Stimulated activated CD8-positive, alpha-beta memory T cell treated with anti-CD3 and anti-CD28 coated beads, Interleukin-7, amount 100 ng/mL, for 4 hours (primary cell): ENCODE measurements at places on chromosomes 5 and 9.

DNA sequence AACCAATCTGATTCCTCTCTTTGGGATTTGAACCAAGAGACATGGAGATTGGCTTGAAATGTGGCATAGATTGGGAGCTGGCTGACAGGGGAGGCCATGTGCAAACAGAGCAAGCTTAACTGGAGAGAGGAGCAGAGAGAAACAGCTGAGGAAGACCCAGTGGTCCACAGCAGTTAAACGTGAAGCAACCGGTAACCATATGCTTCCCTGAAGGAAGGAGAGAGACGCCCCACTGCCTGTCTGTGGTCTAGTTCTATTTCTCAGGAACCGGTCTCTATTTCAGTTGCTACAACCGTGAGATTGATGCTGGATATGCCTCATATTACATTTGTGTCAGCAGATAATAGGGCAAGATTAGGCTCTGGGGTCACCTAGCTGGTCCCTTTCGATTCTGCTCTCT is 13.6 kb upstream of the GAS1 start:
- DNase-seq = no peak

DNA sequence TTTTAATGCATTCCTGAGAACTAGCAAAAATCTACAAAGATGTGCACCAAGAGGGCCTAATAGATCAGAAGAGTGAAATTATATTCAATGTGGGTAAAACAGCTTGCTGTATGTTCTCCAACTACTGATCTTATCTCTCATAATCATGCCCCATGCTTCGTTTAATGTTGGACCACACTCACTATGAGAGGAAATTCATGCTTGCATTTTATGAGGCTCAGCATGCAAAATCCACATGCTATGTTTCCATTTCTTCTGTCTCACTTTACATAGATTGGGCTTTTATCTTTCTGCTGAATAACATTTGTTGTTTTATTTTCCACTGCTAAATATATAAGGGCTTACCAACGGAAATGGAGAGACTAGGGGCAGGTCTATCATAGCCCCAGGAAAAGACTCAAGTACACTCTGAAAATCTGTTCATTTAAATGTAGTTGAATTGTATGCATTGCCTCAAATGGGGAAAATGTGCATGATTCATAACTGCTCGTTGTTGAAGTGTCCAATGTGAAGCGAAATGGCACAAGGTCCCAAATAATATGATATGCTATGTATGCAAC is 474.2 kb downstream of the EFNA5 start:
- DNase-seq = no peak

DNA sequence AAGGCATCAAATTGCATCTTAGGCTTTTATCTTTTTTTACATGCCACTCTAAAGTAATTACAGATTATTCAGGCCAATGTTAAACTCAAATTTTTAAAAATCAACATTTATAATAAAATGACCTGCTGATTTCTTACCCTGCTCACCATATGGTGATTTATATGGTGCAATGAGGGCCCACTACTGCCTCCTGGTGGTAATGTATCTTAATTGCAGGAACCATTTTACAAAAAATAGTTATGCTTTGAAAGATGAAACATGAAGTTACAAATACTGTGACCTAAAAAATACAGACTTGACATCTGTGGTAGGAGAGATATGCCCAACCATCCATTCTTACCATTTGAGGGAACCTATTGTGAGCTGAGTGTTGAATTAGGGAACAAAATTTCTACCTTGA is 292.6 kb upstream of the TAS2R1 start:
- no peak for DNase-seq

DNA sequence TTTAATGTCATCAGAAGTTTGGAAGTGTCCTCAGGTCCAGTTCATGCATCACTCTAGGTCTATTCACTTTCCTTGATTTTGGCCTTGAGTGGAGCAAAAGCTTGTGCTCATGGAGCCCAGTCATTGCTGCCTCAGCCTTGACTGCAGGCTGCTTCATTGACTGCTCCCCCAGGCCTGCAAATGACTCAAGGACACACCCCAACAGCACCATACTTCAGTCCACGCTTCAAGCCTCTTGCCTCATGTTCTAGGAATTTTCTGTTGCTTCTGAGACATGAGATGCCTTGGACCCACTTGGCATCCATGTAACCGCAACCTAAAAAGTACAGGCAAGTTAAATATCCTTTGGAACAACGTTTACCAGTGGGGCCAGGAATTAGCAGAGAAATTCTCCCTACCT is 193.7 kb downstream of the PIK3R1 start:
- DNase-seq = no peak

DNA sequence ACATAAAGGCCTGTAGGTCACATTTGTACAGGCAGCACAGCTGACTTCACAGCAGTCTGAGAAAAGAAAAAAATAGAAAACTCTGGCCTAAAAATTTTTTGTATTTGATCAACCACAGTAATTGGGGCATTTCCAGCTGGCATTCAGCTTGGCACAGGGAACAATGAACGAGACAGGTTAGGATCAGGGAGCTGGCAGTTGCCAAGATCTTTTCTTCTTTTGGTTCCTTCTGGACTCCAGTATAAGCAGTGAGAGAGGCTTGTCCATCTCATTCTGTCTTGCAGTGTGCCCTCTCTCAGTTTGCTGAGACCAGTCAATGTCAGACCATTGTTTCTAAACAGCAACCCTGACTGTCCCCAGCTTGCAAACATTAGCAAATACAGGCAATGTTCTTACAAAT is 601.1 kb downstream of the TLR4 start:
- no peak for DNase-seq

- no peak for DNase-seq
Measured at GRCh38 chr9:115637661-115638060, 515.9 kb upstream of the PAPPA start.

DNA sequence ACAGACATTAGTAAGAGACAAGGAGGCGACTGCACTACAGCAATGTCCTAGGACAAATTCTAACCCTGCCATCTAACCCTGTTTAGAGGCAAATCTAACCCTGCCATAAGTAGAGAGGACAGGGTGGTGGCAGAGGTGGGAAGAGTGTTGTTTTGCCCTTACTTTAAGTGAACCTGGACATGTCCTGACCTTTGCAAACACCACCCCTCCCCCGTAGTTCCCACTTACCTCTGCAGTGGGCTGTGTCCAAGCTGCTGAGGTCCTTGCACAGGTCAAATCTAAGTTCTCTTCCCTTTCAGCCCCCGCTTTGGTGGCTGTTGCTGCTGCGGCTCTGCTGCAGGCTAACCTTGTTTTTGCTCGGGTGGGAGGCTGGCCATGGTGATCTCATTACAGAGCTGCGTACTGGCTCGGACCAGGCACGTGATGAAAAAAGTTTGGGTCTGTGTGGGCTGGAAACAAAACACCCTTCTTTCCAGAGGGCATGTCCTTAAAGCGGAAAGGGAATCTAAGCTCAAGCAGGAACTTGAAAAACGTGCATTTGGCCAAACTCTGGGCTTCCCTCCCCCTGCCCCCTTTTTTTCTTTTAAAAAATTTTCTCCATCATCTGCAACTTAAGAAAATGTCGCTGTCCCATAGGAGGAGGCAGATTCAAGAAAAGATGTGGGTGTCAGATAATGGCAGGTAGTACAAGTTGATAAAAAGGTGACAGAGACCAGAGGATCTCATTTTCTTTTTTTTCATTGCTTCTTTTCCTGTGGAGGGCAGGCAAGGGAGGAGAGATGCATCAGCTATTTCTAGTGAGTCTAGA is at the start of gene FAXDC2:
FAXDC2 (minus strand) TSS at position 349 of the 808 bp plus-strand sequence. CDS start 12,425 bp downstream, outside the sequence.
- no peak for DNase-seq

DNA sequence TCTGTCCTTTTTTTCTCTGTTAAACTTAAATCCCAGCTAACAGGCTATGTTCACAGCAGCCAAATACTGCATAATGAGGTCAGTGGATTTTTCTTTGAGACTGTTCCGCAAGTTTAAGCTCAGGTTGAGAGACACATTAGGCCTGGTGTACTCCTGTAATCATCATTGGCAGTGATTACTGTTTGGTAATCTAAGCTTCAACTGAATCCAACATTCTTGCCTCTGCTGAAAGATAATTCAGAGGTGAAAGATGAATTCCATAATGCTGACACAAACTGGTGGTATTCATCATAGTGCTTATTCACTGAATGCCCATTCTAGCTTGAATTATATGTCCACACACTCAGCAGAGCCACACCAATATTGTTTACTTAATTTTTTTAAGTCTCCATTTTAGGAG is 108.5 kb downstream of the NFIB start:
- no peak for DNase-seq

GRCh38 chr5:113548396-113548795 is 34.9 kb downstream of the YTHDC2 start:
- no peak for DNase-seq

GRCh38 chr5:167688341-167689130 is 602.9 kb upstream of the WWC1 start:
- no peak for DNase-seq

- no peak for DNase-seq
Measured at GRCh38 chr5:115816226-115817081, at the start of gene CDO1. Gene CDO1, minus strand, starts transcription at chr5:115816659. Its CDS starts 262 bp downstream, at chr5:115816397.

GRCh38 chr5:8981016-8981415 is 564.9 kb downstream of the SEMA5A start:
- no peak for DNase-seq

GRCh38 chr9:135531096-135531495 is 9.9 kb downstream of the LCN1 start:
- DNase-seq = no peak

DNA sequence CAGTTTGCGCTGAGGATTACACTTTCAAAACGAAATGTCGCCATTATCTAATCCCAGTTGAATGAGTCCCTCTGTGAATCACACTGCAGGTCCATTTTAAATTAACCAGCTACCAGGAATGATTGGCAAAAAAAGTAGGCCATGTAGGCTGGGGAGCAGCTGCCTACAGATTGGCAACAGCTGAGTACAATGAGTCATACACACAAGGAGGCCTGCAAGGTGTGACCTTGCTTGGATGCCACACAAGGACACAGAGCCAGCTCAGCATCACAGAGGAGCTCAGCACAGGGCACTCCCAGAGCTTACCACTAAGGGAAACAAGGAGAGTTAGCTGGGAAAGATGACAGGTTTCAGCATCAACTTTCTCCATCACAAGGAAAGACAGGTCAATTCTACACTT is 12.9 kb downstream of the HAVCR1 start:
- DNase-seq = no peak

DNA sequence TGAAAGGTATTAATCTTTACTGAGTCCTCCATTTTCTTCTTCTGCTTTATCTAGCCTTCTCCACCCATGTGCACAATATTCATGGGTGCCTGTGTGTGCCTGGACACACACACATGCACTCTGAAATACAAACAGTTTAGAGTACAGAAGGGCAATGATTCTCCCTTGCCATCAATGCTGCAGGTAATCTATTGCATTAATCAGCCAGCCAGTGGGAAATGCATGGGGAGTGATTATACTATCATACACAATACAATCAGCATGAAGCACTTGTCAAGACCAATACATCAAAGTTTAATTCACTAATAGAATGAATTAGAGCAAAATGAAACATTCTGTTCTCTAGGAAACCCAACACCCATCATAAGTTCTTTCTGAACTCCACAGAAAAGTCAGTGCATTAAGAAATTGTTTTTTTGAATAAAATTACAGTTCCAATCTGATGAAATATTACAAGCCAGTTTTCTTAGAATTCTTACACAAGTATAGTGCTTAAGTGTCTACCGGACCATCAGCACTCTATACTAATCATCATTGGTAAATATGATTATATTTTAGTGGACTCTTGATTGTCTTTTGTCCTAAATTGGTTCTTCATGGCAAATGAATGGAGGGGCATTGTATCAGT is 172.2 kb downstream of the ZSWIM6 start:
- no peak for DNase-seq

DNA sequence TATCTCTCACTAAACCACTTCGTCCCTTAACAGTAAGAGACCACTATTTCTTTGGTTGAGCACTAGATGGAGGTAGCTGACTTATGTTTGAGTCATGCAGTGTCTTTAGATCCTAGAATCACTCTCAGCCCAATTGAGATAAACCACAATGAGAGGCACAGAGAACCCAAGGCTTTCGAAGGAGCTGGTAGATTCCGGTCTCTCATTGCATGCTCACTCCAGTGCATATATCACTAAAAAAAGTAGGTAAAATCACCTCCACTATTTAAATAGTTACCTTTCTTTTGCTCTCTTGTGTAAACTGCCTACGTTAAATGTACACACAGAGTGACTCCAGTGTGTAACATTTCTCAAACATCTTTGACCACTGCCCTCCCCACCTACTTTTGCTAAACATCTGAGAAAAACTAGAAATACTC is 27.6 kb downstream of the ACTL7A start:
- DNase-seq = no peak

GRCh38 chr5:92850886-92851285 is 730.1 kb downstream of the NR2F1-AS1 start:
- no peak for DNase-seq

GRCh38 chr9:34254141-34254913 is 74.7 kb downstream of the KIF24 start:
- no peak for DNase-seq

DNA sequence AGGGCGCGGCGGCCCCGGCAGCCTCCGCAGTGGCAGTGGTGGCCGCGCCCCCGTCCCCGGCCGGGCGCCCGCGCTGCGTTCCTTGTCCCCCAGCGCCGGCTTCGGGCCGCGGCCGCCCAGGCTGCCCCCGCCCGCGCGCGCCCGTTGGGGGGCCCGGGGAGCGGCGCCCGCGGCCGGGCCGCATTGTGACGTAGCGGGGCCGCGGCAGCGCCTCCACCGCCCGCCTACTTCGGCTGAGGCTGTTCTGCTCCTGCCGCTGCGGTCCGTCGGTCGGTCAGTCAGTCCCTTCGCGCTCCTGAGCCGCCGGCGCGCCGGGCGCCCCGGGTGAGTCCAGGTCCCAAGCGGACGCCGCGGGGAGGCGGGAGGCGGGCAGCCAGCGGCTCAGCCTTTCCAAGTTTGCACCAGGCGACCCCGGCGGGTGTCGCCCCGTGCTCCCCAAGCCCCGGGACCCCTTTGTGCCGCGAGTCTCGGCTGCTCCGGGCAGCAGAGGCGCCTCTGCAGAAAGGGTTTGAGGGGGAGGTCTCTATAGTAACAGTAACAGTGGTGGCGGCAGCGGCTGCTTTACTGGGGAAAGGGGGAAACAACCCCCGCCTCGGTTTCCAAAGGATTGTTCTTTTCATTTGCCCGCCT is at the start of gene SNCAIP:
SNCAIP (plus strand) TSS at position 277 of the 630 bp plus-strand sequence. CDS start 78,898 bp downstream, outside the sequence.
- DNase-seq = no peak

GRCh38 chr9:128088253-128088945 is 20.4 kb downstream of the SLC25A25 start:
- no peak for DNase-seq

DNA sequence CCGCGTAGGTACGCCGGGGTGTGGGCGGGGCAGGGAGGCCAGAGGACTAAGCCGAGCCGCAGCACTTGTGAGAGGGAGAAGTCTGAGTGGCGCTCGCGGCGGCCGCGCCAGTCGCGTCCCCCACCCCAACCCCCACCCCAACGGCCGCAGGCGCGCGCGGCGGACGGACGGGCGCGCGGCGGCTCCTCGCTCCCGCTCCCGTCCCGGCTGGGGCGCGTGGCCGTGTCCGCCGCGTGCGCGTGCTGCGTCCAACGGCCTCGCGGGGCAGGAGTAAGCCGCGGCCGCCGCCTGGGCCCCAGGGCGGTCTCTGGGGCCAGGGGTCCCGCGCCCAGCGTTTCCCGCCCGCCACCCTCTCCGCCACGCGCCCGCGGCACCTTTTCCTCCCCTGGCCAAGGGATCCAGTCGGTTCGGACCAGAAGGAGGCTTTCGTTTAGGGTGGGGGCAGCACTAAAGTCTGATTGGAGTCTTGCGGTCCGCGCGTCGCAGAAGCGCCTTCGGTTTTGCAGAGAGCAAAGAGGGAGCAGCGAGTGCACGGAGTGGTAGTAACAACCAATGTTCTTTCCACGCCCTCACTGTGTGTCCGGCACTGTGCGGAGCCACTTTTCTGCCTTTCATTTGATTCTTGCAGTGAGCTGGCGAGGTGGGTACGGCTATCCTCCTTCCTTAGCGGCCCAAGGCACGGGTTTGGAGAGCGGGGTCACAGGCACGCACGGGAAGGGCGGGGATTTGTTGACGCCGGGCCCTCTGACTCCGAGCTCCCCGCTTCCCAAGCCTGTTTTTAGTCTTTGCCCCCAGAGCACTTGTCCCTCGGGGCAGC is 483 bp downstream of the G3BP1 start:
- DNase-seq = no peak
